COR-L47 (cell line): ENCODE measurements at places on chromosomes 13 and 19.

GRCh38 chr13:59533561-59534555 is 629.9 kb downstream of the DIAPH3 start:
- DNase-seq = no peak

GRCh38 chr13:102654756-102655155 is 40.1 kb downstream of the METTL21C start:
- no peak for DNase-seq

GRCh38 chr19:17135001-17135853 is 59.6 kb downstream of the MYO9B start:
- no peak for DNase-seq

DNA sequence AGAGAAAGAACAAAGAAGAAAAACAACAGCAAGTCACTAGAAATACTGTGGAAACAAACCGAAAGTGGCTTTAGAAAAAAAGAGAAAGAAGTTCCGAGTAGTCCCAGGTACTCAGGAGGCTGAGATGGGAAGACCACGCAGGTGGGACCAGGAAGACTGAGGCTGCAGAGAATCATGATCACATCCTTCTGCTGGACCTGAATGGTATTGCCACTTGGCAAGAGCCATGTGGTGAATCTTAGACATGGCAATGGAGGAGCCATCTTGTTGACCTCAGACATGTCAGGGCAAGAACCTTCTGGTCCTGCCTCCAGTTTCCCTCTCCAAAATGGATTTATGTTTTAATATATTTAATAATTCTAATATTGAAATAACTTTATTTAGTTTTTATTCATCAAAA is 37.4 kb upstream of the ZNF724 start:
- no peak for DNase-seq

DNA sequence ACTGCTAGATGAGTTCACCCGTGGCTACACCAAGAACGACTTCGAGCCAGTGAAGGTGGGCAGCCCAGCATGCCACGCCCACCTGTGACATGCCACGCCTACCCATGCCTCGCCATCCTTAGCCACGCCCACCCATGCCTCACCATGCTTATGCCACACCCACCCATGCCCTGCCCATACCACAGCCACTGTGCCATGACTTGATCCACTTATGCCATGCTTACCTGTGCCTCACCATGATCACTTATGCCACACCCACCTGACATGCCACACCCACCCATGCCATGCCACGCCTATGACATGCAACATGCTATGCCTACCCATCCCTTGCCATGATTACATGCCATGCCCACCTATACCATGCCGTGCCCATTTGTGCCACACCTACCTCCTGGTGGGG is 12.9 kb upstream of the USE1 start:
- no peak for DNase-seq

GRCh38 chr13:100131863-100132574 is 43.1 kb downstream of the PCCA start:
- no peak for DNase-seq
